ENCODE measurements at places on chromosomes 13 and 19.

DNA sequence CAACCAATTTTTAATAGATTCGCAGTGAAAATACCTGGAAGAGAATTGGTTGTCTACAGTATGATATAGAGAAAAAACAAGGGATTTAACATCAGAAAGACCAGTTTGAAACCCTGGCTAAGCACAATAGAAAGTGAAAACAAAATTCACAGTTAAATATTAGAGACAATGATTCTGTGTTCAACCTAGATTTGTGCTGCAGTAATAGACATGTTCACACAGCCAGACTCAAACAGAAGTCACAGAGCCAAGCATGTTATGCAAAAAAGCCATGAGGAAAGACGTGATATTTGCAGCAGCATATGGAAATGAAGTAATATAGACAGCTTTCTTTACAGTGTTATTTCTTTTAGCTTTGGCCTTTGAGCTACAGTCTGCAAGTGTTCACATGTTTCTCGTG, 48.1 kb downstream of the SCEL start:
- no peak for DNase-seq

GRCh38 chr13:31965361-31966066, 66.1 kb upstream of the FRY start:
- no peak for DNase-seq

DNA sequence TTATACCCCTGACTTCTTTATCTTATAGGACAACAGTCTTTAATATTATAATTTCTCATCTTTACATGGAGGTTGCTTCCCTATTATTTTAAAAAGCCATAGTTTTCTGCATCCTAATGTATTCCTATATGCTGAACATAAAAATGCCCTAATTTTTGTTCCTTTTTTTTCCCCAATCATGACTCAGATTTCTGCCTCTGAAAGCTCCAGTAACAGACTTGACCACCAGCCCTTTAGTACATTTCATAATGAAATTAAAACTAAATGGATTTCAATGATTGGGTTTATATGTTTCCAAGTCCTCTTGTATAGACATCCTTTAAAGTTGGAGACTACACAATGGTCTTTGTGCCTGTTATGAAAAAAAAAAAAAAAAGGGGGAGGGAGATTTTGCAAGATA, 712.5 kb downstream of the DIAPH3 start:
- DNase-seq: no peak

DNA sequence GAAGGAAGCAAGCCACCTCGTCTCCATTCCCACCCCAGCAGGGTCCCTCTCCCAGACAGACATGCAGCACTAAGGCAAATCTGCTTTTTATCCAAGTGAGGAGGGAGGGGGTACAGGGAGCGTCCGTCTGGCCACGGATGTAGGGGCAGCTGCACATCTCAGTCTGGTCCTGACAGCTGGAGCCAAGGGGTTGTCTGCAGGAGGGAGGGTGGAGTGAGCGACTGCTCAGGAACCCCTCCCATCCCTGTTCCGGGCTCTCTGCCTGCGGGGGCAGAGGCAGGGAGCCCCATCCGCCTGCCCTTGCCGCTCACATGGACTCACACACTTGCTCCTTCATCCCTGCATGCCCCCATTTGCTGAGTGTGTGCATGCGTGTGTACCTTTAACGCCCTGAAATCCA, 2.5 kb downstream of the TMEM190 start:
- DNase-seq: no peak

- no peak for DNase-seq
These were observed 20.5 kb downstream of the CCDC97 start for GRCh38 chr19:41330481-41330880.

DNA sequence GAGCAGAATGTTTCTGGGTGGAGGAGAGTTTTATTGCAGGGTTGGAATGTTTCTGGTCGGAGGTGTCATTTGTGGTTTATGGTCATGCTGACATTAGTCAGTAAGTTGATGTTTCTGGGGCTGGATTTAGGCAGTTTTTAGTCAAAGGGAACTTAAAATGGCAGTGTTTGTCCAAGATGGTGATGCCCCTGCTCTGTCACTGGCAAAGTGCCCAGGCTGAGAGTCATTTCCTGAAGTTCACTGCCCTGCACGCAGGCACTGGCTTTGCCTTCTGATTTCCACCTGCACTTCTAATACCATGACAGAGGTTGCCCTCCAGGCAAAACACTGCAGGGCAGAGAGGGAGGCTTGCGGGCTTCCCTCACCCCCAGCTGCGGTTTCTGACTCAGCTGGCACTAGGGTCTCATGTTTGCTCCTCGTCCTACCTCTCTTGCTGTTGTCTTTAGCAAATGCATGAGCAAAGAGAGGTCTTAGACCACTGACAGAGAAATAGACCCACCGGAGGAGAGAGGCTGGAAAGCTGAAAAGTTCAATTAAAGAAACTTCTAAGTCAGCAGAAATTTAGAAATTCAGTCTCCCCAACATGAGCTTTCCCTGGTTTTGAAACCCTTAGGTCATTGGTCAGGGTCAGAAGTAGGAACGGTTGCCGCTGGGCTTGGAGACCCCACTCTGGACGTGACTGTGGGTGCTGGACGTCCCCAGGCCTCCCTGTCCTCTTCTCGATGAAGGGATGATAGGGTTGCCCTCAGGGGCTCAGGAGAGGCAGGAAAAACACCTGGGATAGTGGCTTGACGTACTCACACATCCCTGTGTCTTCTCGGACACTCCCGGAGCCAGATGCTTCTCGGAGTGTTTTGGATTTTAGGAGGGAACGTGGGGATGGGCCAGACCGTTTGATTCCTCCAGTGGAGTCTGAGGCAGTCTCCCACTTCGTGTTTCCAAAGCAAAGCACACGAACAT, 26.3 kb downstream of the TMEM255B start:
- no peak for DNase-seq

DNA sequence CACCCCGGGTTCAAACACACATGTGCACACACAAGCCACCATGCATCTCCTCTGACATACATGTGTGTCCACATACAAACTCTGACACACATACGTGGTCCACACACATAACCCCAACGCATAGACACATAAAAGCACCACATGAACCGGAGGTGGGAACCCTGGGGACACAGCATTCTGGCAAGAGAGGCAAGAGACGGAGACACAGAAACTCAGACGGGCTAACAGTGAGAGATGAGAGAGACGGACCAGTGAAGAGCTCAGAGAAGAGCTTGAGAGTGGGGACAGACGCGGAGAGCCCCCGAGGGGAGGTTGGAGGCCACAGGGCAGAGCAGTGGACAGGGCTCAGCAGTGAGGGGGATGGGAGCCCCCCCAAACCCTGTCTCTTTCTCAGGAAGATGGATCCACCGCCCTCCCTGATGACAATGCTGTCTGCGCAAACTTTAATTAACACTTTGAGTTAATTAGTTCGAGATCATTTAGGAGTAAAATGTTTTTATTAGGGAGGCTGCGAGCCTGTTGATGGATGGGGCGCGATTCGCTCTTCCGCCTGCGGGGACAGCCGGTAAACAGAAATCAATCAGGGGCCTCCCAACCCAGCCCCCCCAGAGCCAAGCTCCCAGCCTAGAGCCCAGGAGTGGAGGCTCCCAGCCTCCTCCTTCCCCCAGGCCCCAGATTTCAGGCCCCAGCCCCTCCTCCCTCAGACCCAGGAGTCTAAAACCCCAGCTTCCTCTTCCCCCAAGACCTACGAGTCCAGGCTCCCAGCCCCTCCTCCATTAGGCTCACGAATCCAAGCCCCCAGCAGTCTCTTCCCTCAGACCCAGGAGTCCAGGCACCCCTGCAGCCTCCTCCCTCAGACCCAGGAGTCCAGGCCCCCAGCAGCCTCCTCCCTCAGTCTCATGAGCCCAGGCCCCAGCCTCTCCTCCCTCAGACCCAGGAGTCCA, 9.5 kb upstream of the ERFL start:
- DNase-seq: no peak

GRCh38 chr13:36872621-36873020, 47.4 kb downstream of the SMAD9 start:
- DNase-seq: no peak

GRCh38 chr13:73390100-73390499, 331.3 kb downstream of the KLF5 start:
- DNase-seq: no peak

- DNase-seq: no peak
These were observed 6.9 kb upstream of the MLLT1 start for GRCh38 chr19:6286676-6287075.

DNA sequence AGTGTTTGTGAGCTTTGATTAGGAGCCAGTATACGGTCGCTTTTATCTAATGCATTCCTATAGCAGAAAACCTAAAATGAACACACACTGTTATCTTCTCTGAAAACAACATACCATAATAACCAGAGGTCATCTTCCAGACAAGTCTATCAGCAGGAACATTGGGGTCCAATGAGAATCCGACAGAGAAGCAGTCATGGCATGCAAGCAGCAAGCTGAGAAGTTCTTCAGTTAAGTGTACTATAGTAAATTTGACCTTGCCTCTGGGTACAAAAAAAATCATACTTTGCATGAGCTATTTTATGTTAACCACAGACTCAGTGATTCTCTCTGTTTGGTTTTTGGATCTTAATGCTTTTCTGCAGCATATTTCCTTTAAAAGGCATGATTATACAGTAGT, 1505.1 kb downstream of the PCDH9 start:
- no peak for DNase-seq

GRCh38 chr13:112616586-112617362, 28.8 kb upstream of the TUBGCP3 start:
- DNase-seq: peak; percentile 75
